ENCODE measurements at places on chromosomes 1 and 21.

DNA sequence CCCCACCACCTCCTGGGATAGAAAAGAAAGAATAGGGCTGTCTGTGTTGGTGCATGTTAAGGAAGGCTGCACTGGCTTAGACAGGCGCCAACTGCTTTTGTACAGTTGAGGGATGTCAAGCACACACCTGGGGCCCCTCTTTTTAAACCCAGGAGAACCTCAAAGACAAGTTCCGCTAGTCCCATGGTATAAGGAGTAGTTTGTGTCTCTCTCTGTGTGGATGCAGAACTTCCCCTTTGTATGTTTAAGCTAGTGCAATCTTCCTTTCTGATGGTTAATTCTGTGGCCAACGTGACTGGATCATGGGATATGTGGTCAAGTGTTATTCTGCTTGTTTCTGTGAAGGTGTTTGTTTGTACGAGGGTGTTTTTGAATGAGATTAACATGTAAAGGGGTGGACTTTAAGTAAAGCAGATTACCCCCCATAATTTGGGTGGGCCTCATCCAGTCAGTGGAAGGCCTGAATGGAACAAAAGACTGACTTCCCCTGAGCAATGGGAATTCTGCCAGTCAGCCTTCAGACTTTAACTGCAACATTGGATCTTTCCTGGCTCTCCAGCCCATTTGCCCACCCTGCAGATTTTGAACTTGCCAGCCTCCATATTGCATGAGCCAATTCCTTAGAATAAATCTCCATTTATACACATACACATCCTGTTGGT lies 9.5 kb upstream of the DUSP10 start:
- DNase-seq, result no peak

DNA sequence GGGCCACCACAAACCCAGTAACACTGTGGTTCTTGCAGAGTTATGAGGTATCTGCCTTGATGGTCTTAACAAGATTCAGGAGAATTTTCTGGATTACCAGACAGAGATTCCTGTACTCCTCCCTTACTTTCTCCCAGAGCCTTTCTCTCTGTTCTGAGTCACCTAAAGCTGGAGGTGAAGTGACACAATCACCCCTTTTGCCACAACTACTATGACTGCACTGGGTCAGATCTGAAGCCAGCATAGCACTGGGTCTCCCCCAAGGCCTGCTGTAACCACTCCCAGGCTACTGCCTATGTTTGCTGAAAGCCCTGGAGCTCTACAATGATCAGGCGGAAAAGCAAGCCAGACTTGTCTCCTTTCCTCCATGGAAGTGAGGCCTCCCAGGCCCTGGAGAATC lies 156.7 kb upstream of the NEGR1 start:
- no peak for DNase-seq

- DNase-seq, result no peak
Observed at GRCh38 chr1:174761335-174761734, 238.4 kb upstream of the CACYBP start.

DNA sequence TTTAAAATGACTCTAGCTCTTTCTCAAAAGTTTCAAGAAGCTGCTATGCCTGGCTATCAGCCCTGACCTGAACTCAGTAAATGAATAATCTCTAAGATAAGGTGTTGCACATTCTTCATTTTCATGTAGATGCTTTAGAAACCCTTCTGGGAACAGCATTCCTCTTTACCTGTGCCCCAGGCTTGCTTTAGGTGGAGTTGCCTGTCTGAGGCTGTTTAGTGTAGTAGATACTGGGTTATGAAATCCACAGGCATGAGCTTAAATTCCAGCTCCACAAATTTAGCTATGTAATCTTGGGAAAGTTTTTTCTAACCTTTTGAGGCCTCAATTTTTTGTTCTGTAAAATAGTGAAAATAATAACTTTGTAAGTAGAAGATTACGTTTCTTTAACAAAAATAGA lies 41.6 kb downstream of the ATP6V1G3 start:
- DNase-seq, result no peak

DNA sequence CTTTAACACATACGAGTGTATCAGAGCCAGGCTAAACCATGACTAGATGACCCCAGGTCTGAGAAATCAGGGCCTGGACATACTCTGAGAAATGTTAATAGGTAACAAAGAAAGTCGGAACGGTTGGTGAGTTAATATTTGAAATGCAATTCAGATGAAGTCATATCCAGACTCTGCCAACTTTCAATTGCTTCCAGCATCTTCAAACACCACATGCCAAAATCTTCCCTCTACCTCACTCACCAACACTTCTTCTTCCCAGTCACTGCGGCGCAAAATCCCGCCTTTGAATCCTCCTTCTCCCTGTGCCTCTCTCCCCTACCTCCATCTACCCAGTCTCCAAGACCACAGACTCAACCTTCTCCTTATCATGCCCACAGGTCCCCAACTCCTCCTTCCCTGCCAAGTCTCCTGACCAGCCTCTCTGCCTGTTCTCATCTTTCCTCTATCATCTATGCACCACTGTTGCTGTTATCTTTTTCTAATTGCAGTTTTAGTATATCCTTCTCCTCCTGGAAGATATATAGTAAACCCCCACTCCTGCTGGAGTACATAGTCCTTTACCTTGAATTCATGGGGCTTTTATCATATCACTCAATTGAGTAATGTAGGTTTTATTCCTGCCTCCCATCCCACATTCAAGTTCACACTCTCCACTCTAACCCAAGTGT lies 41.3 kb downstream of the ZBTB18 start:
- no peak for DNase-seq

DNA sequence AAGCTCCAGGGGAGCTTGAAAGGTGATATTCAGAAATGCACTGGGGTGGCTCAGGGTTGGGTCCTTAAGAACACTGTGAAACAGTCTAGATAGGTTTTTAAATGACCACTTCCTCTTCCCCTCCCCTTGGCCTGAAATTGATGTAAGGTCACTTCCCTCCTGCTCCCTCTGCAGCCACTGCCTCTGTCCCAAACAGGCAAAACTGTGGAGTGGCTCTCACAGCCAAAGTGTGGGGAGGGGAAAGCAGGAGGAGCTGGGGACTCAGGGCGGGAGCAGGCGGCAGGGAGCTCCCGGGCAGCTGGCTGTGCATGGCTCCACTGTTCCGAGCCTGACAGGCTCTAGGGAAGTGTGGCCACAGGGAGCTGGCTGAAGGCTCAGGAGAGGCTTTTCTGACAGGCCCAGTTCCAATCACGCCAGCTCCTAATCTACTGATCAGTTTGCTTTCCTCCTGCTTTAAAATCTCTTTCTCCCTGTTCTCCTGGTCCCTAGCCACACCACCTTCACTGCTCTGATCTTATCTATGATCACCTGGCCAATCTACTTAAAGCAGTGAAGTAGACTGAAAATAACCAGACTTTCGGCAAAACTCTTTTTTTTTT lies 5.1 kb upstream of the CSRP1 start:
- DNase-seq, result no peak

DNA sequence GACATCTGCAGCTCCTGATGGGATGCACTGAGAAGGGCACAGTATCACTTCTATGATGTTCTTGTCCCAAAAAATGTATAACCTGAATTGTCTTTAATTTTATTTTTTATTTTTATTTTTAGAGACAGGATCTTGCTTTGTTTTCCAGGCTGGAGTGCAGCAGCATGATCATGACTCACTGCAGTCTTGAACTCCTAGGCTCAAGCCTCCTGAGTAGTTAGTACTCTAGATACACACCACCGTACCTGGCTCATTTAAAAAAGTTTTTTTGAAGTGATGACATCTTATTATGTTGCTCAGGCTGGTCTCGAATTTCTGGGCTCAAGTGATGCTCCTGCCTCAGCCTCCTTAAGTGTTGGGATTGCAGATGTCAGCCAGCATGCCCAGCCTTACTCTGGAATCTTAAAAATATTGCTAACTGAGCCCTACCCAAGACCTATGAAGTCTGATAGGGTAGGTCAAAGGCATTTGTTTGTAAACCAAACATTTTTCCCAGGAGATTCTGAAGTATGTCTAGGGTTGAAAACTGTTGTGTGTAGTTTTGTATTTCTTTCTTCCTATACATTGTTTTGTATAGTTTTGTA lies 68.9 kb downstream of the ATF6 start:
- DNase-seq, result no peak

DNA sequence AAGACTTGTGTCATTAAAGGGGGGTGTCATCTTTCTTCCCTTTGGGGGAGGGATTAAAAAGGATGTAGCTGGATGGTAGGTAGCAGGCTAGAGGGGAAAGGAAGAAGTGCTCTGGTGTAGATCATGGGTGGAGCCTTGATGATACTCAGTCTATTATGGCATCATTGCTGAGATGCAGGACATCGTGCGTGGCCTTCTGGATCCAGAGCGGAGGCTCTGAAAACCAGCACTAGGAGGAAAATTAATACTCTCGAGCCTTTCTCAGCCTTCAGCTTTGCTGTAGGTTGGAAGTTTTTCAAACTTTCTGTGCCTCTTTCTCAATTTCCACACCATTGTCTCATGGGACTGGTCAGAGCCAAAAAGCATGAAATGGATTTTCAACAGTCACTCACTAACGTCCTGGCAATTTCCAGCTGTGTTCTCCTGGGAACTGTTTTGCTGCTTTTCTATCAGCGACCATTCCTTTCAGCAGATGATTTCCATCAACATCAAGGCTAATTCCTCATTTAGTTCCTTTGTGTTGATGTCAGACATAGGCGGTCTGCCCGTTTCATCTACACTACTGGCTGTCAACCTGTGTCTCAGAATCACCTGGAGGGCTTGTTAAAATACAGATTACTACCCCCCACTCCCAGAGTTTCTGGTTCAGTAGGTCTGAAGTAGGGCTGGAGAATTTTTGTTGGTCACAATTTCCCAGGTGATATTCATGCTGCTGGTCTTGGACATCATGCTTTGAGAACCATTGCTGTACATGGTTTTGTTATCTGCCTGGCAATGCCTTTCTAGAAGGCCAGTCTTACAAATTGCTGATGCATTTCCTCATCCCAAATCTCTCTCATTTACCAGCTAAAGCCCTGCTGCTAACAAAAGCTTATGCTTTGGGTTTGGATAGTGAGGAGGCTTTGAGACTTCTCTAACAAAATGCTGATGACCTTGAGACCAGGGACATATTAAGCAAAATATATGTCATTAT lies 7.7 kb downstream of the CACNA1E start:
- DNase-seq, result no peak

- DNase-seq, result no peak
Observed at GRCh38 chr1:58439946-58440345, 106.6 kb downstream of the OMA1 start.

DNA sequence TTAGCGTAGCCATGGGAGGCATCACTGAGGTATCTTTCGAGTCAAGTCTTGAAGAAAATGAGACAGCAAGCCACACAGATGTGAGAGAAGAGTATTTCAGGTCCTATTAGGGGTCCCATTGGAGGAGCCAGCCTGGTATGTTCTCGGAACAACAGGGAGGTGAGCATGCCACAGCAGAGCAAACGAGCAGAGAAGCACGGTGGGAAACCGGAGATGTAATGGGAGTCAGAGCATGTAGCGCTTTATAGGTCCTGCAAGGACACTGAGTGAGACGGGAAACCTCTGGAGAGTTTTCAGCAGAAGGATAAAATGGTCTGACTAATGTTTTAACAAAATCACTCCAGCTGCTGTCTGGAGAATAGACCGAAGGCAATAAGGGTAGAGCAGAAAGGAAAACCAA lies 15.9 kb downstream of the H3-3A start:
- DNase-seq, result no peak

GRCh38 chr1:67446893-67447292 lies 16.7 kb upstream of the SERBP1 start:
- DNase-seq, result no peak

DNA sequence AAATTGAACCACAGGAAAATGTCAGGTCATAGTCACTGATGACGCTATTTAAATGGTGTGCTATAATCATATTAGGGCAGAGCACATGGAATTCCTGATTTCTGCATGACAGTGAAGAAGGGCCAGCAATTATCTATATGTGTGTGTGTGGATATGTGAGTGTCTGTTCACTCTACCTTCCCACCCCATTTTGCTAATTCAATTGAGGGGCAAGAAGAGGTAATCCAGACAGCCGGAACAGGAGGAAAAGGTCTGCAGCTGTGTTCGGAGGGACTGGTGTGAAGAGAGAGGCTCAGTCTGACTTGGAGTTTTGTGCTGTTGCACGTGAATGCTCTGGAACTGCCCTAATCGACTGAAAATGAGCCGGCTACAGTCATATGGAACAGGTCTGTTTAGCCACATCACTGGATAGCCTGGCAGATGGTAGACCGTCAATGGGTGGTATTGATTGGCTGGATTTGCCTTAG lies 5.1 kb upstream of the ELAVL4 start:
- no peak for DNase-seq

GRCh38 chr1:227604446-227604845 lies 41.1 kb downstream of the ZNF678 start:
- no peak for DNase-seq

DNA sequence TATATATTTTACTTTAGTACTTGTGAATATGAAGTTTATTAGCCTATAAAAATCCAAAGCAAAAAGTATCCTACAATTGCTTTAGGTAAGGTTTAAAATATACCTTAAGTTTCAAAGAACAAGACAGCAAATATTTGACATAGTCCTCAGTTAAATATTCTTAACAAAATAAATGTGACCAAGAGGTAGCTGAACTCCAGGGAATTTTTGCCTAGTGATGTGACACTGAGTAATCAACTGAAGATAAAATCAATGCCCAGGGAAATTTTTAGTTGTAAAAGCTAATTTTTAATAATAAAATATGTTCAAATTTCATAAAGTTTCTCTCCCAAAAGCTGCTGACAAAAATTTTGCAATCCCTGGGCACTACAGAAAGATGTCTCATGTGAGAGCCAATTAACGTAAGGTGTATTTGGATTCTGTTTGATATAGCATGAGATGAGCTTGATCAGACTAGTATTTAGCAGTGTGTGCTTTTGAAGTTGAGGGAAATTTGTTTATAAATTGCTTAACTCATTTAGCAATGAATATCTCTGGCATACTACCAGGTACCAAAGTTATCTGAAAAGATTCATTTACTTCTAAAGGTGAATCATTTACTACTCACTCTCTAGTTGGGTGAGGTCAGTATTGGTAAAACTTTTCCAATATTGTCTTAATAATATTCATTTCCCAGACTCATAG lies 80.2 kb upstream of the PALMD start:
- no peak for DNase-seq

GRCh38 chr1:21667348-21668231 lies 1.6 kb downstream of the RAP1GAP start:
- no peak for DNase-seq

DNA sequence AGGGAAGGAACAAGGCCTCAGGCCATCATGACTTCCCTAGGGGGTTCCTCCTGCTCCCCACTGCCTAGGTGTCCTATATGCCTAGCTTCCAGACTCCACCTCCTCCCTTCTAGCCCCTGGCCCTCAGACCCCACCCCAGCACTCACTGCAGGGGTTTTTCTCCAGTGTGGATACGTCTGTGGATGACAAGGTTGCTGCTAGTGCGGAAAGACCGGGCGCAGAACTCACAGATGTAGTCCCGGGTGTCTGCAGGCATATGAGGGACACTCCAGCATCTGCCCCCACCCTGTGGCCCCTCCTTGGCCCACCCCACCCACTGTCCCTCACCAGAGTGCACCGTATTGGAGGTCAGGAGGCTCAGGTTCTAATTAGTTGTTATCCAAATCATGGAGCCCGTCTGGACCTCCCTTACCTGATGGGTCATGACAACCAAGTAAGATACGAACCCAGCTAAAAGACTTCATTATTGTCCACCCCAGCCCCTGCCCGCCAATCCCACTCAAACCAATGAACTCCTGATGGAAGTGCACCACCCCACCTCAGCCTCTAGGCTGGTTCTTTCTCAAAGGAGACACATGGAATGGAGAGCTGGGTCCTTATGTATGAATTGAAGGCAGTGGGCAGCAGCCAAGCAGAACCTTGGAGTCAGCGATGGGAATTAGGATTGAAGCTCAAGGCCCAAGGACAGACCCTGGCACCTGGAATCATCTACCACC lies 8.2 kb downstream of the ZNF692 start:
- no peak for DNase-seq

All from B cell (primary cell).